NCI-H1048 (cell line): ENCODE measurements at places on chromosomes 13 and 19.

DNA sequence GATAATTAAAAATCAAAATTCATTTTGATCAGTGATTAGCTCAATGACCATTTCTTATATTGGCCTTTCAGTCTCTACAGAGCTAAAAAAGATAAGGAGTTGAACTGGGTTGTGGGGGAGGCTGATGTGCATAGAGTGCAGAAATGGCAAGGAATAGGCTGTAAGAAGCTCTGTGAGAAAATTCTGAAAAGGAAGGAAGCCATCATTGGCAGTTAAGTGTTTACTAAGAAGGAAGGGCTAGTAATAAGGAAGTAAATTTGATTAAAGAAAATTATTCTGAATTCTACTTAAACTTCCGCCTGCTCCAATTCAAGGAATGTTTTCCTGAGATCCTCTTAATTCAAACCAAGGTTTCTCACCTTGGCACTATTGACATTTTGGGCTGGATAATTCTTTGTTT, 187.5 kb downstream of the MZT1 start:
- no peak for DNase-seq

DNA sequence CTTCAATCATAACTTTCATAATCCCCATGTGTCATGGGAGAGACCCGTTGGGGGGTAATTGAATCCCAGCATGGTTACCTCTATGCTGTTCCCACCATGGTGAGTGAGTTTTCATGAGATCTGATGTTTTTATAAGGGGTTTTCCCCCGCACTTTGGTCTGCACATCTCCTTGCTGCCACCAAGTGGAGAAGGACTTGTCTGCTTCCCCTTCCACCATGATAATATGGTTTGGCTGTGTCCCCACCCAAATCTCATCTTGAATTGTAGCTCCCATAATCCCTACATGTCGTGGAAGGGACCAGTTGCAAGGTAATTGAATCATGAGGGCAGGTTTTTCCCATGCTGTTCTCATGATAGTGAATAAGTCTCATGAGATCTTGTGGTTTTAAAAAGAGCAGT, 524.9 kb downstream of the SLITRK5 start:
- DNase-seq: no peak

DNA sequence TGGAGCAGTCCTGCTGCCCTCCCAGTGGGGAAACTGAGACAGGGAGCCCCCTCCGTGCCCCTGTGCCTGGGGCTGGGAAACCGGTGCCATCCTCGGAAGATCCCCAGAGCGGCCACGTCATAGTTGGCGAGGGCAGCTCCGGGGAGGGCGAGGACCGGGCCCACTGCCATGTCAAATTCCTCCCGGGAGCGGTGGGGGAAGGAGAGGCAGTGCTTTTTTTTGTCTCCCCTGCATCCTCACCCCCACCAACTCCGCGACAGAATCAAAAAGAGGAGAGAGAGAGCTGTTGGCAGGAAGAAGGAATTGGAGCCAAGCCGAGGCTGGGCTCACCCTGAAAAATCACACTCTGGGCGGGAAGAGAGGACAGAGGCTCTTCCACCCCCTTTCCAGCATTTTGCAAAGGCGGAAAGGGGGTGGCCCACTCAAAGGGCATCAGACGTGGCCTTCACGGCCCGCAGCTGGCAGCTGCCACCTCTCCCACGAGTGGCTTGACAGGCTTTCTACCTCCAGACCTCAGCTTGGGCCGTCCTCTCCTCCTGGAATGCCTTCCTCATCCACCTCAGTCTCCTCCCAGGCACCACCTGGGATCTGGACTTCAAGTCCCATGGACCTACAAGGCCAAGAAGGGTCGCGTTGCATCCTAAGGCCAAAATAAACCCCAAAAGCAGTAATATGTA, 19.6 kb upstream of the NFIC start:
- no peak for DNase-seq

GRCh38 chr19:41563854-41564514, 12.0 kb upstream of the CEACAM21 start:
- no peak for DNase-seq

DNA sequence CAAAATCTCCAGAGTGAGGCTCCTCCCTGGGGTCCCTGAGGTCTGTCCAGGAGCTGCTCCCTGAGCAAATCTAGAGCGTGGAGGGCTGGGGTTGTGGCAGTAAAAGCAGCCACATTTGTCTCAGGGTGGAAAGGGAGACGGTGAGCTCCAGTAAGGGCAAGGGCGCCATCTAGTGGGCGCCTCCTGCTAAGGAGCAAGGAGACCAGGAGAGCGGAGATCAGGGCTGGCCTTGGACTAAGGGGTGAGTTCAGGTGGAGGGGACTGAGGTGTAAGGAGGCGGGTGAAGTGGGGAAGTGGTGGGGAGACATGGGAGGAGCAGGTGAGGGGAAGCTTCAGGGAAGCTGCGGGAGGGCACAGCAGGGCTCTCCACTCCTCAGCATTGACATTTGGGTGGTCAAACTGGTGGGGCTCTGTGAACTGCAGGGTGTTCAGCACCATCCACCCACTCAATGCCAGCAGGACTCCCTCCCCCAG, 5.3 kb upstream of the CEACAM21 start:
- peak; percentile 27 for DNase-seq

DNA sequence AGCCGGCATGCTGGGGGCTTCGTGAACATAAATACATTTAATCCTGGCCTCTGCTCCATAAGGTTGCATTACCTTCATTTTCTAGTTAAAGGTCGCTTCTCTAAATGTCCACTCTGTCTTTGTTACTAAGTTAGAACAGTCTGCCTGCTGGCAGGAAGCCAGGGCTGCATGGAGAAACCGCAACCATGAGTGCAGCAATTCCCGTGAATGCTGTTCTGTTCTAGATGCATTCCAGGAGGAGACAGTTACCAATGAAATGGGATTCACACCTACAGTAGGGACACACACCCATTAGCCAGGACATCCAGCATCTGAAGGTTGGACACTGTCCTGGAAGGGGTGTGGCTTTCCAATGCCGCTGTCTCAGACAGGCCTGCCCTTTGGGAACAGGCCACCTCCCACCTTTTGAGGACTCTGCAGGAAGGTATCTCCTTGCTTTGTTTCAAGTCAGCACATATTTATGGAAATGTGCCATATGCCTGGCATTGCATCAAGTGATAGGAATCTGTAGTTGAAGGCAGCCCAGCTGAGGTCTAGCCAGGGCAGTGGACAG, 129.7 kb downstream of the SLC7A1 start:
- DNase-seq: no peak

DNA sequence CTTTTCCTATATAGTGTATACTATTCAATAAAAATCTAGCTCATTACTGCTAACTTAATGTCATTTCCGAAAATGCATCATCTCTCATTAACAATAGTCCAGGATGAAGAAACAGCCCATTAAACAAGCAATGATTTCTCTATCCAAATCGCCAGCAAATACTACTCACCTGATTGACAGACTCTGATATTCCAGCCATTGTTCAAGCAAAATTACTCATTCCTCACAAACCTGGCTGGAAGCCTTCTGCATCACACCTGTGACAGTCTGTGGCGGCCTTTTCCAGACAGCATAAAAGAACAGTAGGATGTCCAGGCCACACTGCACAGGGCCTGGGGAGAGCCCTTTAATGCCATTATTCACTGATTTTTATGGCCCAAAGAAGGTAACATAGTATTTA, 115.9 kb downstream of the ABCC4 start:
- no peak for DNase-seq

- peak; percentile 64 for DNase-seq
Observed at GRCh38 chr13:49936075-49936967, at the start of gene SPRYD7. SPRYD7 (minus strand) TSS chr13:49936340; CDS start chr13:49936235, 105 bp downstream.

DNA sequence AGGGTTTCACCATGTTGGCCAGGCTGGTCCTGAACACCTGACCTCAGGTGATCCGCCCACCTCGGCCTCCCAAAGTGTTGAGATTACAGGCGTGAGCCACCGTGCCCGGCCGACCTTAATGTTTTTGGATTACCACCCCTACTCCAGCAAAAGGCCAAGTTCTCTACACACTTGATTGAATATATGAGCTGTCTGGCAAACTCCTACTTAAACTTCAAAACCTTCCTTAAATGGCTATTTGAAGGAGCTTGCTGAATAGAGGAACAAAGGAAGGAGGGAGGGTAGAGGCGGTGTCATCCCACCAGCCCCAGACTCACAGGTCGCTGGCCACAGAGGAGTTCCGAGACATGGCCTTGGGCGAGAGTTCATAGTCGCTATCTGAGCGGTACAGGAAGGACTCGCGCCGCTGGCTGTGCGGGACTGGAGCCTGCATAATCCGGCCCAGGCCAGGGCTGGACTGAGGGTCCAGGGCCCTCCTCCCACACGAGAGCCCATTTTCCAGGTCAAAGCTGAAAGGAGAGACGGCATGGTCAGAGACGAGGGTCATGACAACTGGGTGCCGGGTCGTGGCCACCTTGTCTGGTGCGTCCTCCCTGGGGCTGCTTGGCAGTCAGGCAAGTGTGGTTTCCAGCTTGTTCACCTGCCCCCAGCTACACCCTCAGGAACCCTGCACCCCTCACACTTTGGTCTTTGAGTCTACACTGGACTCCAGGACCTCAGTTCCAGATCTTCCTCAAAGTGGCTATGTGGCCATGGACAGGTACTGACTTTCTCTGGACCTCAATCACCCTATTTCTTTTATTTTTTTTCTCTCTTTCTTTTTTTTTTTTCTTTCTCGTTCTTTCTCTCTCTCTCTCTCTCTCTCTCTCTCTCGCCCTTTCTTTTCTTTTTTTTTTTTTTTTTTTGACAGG, 4.2 kb downstream of the PDE4C start:
- no peak for DNase-seq

- no peak for DNase-seq
Observed at GRCh38 chr13:97715763-97716162, 237.7 kb upstream of the IPO5 start.

GRCh38 chr13:51783428-51784094, 20.4 kb downstream of the DHRS12 start:
- DNase-seq: no peak

DNA sequence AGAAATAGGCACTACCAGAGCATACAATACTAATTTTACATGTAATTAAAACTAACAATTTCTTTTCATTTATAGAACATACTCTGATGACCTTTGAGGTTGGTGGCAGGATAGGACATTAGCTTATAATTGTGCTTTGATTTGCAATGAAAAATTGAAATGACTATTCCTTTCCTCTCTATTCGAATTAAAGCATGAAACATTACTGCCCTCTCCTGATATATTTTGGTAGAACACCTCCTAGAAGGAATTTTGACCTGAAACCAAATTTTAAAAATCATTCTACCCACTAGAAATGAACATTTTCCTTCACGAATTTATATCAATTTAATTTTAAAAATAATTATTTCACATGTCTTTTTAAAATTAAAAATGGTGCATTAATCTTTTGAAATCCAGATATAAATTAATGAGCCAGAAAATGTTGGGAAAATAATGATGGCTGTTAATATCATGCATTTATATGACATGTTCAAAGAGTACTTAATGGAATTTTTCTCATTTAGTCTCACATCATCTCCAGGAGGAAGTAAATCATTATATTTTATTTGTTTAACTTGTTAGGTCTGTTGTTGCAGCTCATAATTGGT, 556.3 kb upstream of the ARGLU1 start:
- DNase-seq: no peak

- DNase-seq: no peak
Observed at GRCh38 chr19:49136771-49137171, 17.4 kb downstream of the PPFIA3 start.

- no peak for DNase-seq
Observed at GRCh38 chr13:109840201-109840892, 54.0 kb upstream of the IRS2 start.

DNA sequence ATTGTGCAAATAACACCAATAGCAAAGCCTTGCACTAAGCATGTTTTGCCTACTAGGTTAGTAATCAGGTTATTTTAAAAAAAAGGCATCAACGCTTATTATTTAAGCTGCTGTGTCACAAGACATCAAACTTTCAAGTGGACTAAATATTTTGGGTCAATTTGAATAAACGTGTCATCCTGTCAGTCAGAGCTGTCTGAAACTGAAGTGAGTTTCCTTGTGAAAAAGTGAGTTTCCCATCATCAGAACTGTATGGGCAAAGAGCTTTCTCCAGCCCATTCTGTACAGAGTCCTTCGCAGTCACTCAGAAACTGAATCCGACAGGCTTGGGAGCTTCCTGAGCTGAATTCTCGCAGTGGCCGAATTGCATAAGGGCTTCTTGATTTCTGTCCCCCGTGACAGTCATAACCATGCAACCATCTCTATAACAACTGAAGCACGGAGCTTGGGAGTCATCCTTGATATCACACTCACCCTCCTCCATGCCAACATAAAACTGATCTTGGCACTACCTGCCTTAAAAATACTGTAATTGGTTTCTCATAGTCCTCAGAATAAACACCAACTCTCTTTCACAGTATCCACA, 139.8 kb downstream of the MIPEP start:
- DNase-seq: no peak

DNA sequence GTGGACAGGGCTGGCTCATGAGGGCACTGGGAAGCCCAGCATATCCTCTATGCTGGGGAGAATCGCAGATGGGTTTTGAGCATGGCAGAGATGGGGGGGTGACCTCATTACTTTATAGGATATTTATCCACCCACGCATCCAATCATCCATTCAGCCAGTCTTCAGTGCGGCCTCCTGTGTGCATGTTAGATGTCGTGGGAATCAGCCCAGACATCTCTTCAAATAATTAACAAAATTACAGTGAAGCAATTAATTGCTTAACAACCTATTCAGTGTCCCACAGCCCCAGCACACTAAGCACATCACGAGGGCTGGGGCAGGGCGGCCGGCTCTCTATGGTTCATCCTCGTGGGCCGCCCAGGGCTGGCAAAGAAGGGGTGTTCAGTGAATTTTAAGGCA, 21.6 kb downstream of the LIG1 start:
- no peak for DNase-seq

DNA sequence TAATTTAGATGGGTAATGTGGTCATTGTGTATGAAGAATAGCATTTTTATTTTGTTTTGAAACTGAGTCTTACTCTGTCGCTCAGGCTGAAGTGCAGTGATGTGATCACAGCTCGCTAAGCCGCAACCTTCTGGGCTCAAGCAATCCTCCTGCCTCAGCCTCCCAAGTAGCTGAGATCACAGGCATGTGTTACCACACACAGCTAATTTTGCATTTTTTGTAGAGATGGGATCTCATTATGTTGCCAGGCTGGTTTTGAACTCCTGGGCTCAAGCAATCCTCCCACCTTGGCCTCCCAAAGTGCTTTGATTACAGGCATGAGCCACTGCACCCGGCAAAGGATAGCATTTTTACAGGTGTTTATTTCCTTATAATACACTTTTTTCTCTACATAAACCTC, 36.6 kb downstream of the SERTM1 start:
- DNase-seq: no peak

- no peak for DNase-seq
Observed at GRCh38 chr13:20998649-20999415, 62.6 kb downstream of the LATS2 start.

DNA sequence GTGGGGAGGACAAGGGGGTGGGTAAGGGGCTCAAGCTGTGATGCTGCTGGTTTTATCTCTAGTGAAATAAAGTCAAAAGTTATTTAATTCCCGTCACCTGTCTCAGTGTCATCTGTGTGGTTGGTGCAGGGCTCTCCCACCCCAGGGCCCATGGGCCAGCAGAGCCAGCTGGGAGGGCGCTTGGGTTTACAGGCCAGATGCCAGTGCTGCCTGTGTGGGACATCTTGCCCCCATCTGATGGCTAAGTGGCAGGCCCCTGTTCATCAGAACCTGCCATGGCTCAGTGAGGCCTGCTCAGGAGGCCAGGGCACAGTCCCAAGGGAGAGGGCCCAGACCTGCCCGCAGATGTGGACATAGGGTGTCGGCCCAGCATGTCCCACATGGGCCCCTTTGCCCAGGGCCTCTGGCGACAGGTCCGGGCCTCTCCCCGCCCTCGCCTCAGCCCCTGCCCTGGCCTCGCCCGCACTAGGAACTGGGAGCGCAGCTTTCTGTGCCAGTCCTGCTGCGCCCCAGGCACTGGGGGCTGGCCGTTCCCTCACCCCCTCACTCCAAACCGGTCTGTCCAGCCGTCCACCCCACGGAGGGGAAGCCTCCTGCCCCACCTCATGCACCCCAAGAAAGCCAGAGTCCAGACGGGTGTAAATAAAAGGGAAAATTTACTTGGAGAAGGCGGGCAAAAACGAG, 5.3 kb downstream of the ZNF296 start:
- DNase-seq: no peak
